Glutamatergic neuron (in vitro differentiated cells): ENCODE measurements at places on chromosomes 2 and 18.

- no peak for DNase-seq
- peaks cover 5% of the 10 kb centered on the region for H3K36me3 ChIP-seq
- H3K4me1 ChIP-seq, result peaks cover 3% of the 10 kb centered on the region
Measured at GRCh38 chr2:12773586-12774394, 57.1 kb downstream of the TRIB2 start.

- no peak overlapping the region for H3K27ac ChIP-seq
- no peaks in the 10 kb centered on the region for H3K36me3 ChIP-seq
- no peak overlapping the region for H3K4me3 ChIP-seq
- peaks cover 1% of the 10 kb centered on the region for H3K27me3 ChIP-seq
- H3K4me1 ChIP-seq, result no peaks in the 10 kb centered on the region
- no peak for DNase-seq
Measured at GRCh38 chr2:47373747-47374146, 29.2 kb upstream of the MSH2 start.

GRCh38 chr2:119485336-119486110 is 38.8 kb downstream of the SCTR start:
- DNase-seq, result no peak
- no peak overlapping the region for H3K27ac ChIP-seq
- H3K27me3 ChIP-seq, result peaks cover 7% of the 10 kb centered on the region
- H3K4me3 ChIP-seq, result no peak overlapping the region

DNA sequence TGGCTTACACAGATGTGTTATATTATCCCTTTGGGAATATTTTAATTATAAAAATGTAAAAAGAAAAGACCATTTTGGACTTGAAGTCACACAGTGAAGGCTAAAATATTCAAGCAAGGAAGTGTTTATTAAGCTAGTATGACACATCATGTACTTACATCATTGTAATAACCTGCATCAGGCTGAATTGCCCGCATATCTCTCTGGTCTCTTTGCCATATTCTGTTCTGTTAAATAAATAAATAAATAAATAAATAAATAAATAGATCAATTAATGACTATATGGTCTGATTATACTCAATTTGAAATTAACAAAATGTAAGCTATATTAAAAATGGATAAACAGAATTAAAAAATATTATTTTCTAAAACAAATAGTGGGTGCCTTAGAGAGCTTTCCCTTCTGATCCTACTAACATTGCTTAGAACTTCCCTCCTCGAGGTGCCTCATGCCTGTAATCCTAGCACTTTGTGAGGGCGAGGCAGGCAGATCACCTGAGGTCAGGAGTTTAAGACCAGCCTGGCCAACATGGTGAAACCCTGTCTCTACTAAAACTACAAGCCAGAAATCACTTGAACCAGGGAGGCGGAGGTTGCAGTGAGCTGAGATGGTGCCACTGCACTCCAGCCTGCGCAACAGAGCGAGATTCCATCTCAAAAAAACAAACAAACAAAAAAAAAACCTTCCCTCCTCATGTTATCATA is 42.0 kb downstream of the WDR33 start:
- H3K27me3 ChIP-seq, result no peaks in the 10 kb centered on the region
- no peak for DNase-seq
- H3K27ac ChIP-seq, result no peak overlapping the region
- peaks cover 3% of the 10 kb centered on the region for H3K4me1 ChIP-seq
- H3K36me3 ChIP-seq, result no peaks in the 10 kb centered on the region
- no peak overlapping the region for H3K4me3 ChIP-seq

DNA sequence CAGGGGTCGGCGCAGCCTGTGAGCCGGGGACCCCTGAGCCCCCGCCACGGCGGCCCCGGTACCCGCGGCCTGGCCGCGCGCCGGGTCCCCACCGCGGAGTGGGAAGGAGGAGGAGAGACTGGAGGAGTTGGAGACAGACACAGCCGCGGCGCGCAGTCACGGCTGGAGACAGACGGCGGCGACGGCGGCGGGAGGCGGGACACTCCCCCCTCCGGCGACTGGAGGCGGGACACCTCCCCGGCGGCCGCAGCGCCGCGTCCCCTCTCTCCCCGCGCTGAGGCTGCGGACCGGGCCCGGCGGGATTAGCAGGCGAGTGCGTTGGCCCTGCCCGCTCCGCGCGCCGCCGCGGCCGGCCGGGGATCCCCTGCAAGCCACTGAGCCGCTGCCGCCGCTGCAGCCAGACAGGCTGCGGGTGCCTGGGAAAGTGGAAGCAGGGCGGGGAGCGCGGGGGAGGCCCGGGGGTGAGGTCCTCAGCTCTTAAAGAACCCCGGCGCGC is 1.0 kb upstream of the LDLRAD4 start:
- H3K4me3 ChIP-seq, result no peak overlapping the region
- H3K36me3 ChIP-seq, result peaks cover 4% of the 10 kb centered on the region
- H3K27ac ChIP-seq, result no peak overlapping the region
- peaks cover 11% of the 10 kb centered on the region for H3K4me1 ChIP-seq

DNA sequence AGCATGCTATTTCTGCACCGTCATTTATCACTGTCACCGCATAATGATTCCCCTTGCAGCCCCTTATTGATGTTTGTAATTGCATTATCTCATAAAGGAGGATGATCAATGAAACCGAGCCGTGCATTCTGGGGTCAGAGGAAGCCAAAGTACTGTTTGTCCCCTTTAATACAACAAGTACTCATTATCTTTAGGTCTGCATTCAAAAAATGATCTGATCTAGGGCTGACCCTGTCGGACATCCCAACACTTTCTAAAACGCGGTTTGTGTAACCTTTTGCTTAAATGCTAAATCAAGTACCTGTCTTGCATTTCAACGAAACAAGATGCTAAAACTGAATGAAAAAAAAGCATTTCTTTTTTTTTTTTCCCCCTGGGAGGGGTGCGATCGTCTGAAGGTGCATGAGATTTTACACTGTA is 143.8 kb downstream of the MEIS1 start:
- peak overlapping the region; percentile 80 for H3K4me3 ChIP-seq
- H3K4me1 ChIP-seq, result peaks cover 16% of the 10 kb centered on the region
- H3K27ac ChIP-seq, result no peak overlapping the region
- H3K27me3 ChIP-seq, result peaks cover 29% of the 10 kb centered on the region
- DNase-seq, result no peak

DNA sequence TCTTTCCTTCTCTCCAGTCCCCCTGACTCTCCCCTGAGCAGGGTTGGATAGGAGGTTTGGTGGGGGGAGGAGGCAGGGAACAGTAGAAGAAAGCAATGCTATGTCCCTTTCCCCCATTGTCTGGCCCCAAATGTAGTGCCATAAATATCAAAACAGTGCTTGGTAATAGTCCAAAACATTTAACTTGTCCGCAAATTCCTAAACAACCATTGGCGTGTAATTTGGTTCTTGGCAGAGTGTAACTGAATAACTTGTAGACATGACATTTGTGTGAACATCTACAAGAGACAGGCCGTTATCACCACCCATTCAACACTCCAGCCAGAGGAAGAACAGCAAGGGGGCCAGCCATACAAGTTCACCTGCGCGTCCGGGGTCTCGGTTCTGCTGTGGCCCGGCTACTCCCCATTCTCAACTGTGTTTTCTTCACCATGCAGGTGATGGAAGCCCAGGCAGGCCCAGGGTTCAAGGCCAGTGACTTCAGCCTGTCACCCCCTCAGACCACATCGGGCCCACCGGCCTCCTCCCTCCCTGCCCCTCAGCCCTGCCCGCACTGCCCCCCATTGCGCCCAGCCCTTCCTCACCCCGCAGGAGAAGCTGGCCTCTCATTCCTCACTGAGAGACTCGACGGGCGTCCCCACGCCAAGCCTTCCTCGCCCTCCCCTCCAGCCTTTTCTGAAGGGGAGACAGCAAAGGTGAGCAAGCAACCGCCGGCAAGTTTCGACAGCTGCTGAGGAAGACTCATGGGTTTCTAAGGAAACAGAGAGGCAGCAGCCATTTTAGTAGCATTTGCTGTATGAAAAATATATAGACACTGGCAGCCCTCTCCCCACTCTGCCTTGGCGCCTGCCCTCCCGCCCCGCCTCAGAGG is 699 bp upstream of the RAPGEF4 start:
- peaks cover 2% of the 10 kb centered on the region for H3K27me3 ChIP-seq
- H3K4me1 ChIP-seq, result no peaks in the 10 kb centered on the region
- no peak overlapping the region for H3K27ac ChIP-seq
- no peak for DNase-seq

DNA sequence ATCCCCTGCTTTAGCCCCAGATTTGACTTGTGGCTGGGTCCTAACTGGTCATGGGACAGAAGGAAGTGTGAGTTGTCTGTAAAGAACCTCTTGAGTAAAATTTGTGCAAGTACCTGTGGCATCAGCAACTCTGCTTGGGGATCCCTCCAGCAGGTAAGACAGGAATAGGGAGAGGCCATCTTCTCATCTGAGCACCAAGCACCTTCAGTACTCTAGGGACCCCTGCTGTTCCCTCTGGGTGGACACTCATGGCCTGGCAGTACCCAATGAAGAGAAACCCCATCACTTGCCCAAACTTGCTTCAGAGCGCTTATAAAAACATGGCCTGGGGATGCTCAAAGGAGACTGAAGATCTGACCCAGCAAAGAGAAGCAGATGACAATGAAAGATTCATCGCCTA is 297.8 kb downstream of the SP3 start:
- H3K36me3 ChIP-seq, result no peaks in the 10 kb centered on the region
- H3K27ac ChIP-seq, result no peak overlapping the region
- H3K27me3 ChIP-seq, result no peaks in the 10 kb centered on the region

GRCh38 chr18:49967171-49967570 is 153.8 kb upstream of the ACAA2 start:
- peaks cover 10% of the 10 kb centered on the region for H3K4me1 ChIP-seq
- no peak overlapping the region for H3K4me3 ChIP-seq
- no peaks in the 10 kb centered on the region for H3K36me3 ChIP-seq
- no peak for DNase-seq
- H3K27me3 ChIP-seq, result peaks cover 6% of the 10 kb centered on the region

GRCh38 chr18:70454704-70455322 is 166.0 kb downstream of the SOCS6 start:
- DNase-seq, result no peak
- no peaks in the 10 kb centered on the region for H3K27me3 ChIP-seq
- H3K4me1 ChIP-seq, result peaks cover 6% of the 10 kb centered on the region

DNA sequence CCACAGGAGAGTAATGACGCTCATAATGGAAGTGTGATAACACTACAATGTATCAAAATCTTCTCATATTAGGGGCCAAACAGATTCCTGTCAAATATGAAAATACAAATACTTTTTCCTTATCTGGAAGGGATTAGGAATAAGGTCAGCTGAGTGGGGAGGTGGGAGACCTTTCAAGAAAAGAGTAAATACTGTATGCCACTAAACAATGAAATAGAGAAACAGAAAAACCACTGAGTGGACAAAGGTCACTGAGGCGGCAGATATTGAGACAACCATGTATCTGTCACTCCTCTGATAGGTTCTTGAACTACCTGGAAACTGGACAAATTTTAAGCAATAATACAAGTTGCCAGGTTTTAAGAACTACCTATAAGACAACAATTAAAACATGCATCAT is 59.3 kb downstream of the RTTN start:
- DNase-seq, result no peak
- H3K27me3 ChIP-seq, result no peaks in the 10 kb centered on the region
- no peak overlapping the region for H3K27ac ChIP-seq
- H3K36me3 ChIP-seq, result peaks cover 4% of the 10 kb centered on the region
- H3K4me1 ChIP-seq, result no peaks in the 10 kb centered on the region

GRCh38 chr2:29068513-29068912 is 5.8 kb downstream of the PCARE start:
- no peak overlapping the region for H3K27ac ChIP-seq
- no peak for DNase-seq
- H3K36me3 ChIP-seq, result peaks cover 4% of the 10 kb centered on the region
- no peaks in the 10 kb centered on the region for H3K27me3 ChIP-seq
- no peak overlapping the region for H3K4me3 ChIP-seq

DNA sequence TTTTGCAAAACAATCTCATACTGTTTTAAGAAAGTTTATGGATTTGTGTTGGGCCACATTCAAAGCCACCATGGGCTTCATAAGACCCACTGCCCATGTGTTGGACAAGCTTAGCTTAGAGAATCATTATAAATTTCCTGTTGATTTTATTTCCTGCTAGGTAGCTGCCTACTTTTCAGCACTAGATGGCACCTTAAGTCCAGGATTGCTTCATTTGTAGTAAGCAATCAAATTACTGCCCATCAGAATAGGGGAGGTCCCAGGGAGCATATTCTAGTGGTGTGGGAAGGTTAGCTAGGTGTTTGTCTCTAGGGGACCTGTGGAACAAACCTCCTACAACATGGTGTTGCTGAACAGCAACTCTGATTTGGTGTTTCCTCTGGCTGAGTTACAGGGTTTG is 11.0 kb upstream of the DCDC2C start:
- H3K4me1 ChIP-seq, result no peaks in the 10 kb centered on the region
- no peaks in the 10 kb centered on the region for H3K27me3 ChIP-seq
- H3K27ac ChIP-seq, result no peak overlapping the region
- H3K4me3 ChIP-seq, result no peak overlapping the region
- no peak for DNase-seq
- H3K36me3 ChIP-seq, result peaks cover 5% of the 10 kb centered on the region

- H3K27ac ChIP-seq, result no peak overlapping the region
- DNase-seq, result no peak
- peaks cover 2% of the 10 kb centered on the region for H3K27me3 ChIP-seq
Measured at GRCh38 chr2:215614296-215614695, 178.4 kb upstream of the FN1 start.

- peaks cover 6% of the 10 kb centered on the region for H3K4me1 ChIP-seq
- no peak overlapping the region for H3K27ac ChIP-seq
- peaks cover 3% of the 10 kb centered on the region for H3K27me3 ChIP-seq
- no peak for DNase-seq
- H3K36me3 ChIP-seq, result peaks cover 4% of the 10 kb centered on the region
Measured at GRCh38 chr2:149090706-149091105, 52.2 kb downstream of the LYPD6B start.

- no peak overlapping the region for H3K27ac ChIP-seq
- H3K36me3 ChIP-seq, result no peaks in the 10 kb centered on the region
Measured at GRCh38 chr2:10741139-10741538, 19.7 kb downstream of the ATP6V1C2 start.

DNA sequence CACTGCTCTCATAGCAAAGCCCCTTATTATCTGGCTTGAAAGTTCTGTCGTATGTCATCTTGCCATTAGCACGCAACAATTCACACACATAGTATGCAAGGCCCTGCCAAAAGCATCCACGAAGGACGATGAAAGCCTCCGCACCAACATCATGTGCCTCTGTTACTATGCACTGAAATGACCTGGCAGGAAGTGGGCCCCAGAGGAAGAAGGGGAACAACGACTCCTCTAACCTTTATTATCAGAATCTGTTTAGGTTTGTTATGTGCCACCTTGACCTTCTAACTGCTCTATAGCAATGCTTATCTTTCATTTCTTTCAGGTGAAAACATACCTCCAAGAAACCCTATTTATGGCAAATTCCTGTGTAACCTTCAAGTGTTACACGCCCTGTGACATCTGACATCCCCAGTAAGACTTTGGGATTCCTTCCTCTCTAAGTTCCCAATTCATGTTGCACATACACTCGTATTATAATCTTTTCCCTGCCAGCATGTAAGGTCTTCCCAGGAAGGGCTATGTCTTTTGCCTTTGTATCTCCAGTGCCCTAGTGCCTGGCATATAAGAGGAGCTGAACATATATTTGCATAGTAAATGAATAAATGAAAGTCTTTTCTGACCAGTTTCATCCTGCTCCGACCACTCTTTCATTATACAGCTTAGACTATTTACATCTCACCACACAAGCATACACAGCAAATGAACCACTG is 7.0 kb upstream of the NDUFV2 start:
- no peaks in the 10 kb centered on the region for H3K36me3 ChIP-seq
- H3K27ac ChIP-seq, result no peak overlapping the region
- H3K27me3 ChIP-seq, result peaks cover 1% of the 10 kb centered on the region
- DNase-seq, result no peak
- peaks cover 8% of the 10 kb centered on the region for H3K4me1 ChIP-seq
- no peak overlapping the region for H3K4me3 ChIP-seq

- DNase-seq, result no peak
- H3K27ac ChIP-seq, result no peak overlapping the region
- no peaks in the 10 kb centered on the region for H3K36me3 ChIP-seq
Measured at GRCh38 chr2:158962074-158962473, 6.4 kb upstream of the TANC1 start.
